NCI-H1694 (cell line): ENCODE measurements at places on chromosomes 4 and X.

DNA sequence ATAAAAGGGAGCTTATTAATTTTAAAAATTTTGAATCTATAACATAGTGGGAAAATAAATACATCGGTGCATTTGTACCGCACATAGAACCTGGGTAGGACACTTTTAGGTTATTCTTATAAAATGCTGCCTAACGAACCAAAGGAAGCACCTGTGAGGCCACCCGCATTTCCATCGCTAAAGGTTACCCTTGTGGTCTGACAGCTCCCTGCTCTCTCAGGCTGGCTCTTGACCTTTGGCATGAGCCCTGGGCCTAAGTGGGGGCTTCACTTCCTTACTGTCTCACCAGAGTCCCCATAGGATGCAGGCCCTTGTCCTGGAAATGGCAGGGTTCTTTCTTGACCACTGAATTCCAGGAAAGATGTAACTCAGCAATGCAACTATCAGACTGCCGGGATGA is 46.0 kb downstream of the HADH start:
- DNase-seq: no peak

GRCh38 chrX:71543316-71543715 is 10.4 kb downstream of the OGT start:
- no peak for DNase-seq

DNA sequence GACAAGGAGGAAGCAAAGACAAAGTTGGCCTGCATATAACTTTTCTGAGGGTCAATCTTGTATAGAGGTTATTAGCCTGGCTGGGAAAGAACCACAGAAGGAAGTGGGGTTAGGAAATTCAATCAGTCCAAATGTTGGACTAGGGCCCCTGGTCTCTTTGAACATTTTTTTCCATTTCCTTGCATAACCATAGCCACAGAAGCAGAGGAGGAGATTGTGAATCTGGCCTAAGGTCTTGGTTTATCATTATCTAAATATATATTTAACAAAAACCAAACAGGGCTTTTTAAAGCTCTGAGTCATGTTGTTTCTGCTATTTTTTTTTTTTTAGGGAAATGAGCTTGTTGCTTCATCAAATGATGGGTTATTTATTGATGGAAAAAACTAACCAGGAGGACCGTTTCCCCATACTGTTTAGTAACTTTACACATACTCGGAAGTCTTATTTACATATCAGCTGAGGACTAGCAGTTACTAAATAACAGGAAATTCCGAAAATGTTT is 97.7 kb upstream of the ACSL4 start:
- DNase-seq: no peak

- DNase-seq: no peak
These were observed 59.8 kb upstream of the RPL34 start for GRCh38 chr4:108560616-108561015.

GRCh38 chr4:150862829-150863228 is 152.3 kb downstream of the LRBA start:
- DNase-seq: no peak

GRCh38 chr4:155161357-155161756 is 47.1 kb upstream of the NPY2R start:
- no peak for DNase-seq

DNA sequence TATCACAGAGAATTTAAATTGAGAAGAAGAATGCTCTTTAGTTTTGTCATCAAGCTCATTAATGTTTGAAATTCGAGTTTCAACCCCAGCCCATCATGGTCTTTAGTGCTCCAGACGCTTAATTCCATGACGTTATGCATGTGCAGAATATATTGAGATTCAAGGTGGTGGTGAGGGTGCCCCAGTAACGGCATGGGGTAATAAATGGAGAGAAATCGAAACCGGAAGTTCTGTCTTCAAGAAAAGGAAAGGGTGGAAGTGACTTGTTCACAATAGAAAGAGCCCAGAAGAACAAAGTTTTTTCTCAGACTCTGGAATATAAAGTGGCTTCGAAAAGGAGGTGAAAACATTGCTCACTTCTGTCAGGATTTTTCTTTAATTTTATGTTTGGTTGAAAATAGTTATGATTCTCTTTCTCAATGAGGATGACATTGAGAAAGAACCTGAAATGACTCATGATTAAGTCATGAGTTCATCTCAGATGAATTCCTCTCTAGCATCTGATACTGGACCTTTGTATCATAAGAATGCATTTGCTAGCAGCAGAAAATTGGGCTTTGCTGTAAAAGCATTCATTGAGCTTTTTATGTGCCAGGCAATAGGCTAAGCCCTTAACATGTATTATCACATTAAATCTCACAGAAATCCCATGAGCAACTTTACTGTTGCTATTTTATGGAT is 779 bp upstream of the DDX60L start:
- no peak for DNase-seq

GRCh38 chr4:187474238-187474637 is 521.3 kb upstream of the ZFP42 start:
- DNase-seq: no peak

- DNase-seq: no peak
These were observed 15.9 kb downstream of the GPC4 start for GRCh38 chrX:133399411-133399810.

DNA sequence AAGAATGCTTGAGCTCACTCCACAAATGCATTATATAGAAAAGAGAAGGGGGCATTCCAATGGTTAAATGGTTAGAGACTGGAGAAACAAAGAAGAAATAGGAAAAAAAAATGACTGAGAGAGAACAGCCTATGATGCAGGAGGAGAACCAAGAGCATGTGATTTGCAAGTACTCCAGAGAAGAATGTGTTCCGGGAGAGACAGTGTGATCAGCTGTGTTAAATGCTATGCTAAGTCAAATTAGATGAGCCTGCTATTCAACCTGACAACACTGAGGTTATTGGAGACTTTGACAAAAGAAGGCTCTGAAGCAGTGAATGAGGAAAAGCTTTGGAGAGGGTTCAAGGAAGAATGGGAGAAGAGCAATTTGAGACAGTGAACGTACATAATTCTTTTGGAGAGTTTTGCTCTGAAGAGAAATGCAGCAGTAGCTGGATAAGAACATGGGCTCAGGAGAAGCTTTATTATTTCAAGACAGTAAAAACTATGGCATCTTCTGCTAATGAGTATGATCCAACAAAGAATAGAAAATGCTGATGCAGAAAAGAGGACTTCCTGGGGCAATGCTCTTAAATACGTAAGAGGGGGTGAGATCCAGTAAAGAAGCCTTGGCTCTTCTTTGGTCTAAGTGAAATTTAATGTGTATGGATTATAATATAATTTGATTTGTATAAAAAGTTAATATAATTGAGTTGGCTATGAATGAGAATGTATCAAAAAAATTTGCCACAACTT is 66.3 kb downstream of the PPP3CA start:
- no peak for DNase-seq

DNA sequence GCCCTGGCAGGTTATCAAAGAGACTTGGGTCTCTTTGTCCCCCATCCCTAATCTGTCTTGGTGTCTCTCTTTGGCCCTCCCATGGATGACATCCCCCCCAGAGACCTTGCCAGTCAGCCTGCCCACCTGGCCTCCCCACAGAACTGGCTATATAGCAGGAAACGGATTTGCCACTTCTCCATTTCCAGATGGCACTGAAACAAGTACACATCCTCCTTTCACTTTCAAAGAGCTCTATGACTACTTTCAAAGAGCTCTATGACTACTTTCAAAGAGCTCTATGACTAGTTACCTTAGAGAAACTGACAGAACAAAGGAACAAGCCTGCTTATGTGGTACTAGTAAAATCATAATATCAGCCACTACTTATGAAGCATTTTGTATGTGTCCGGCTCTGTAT is 175.3 kb downstream of the MAML3 start:
- DNase-seq: no peak

- no peak for DNase-seq
These were observed 250.1 kb upstream of the NOCT start for GRCh38 chr4:138765442-138765841.

- DNase-seq: no peak
These were observed 998.8 kb downstream of the GLUD2 start for GRCh38 chrX:122046226-122046625.

- DNase-seq: peak; percentile 61
These were observed 112.5 kb upstream of the ATP6AP2 start for GRCh38 chrX:40468033-40468846.

- DNase-seq: peak; percentile 48
These were observed 111.9 kb upstream of the TMEM164 start for GRCh38 chrX:109890910-109891502.

GRCh38 chr4:86848732-86849619 is at the start of gene SLC10A6:
Gene SLC10A6 (minus strand): TSS chr4:86849384. CDS start chr4:86849115, 269 bp downstream.
- no peak for DNase-seq

DNA sequence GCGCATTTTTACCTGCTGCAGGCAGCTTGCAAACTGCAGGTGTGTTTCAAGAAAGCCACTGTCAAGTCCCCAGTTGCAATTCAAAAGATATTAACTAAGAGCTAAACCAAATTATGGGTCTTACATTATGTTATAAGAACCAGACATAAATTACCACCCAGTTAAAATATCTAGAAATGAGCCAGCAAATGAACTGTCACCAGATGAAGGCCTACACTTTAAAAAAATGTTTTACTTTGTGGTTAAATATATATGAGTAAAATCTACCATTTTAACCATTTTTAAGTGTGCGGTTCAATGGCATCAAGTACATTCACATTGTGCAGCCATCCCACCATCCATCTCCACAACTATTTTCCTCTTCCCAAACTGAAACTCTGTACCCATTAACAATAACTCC is 32.0 kb upstream of the TMEM131L start:
- no peak for DNase-seq

GRCh38 chr4:88280228-88280795 is 4.0 kb downstream of the PPM1K start:
- DNase-seq: no peak

DNA sequence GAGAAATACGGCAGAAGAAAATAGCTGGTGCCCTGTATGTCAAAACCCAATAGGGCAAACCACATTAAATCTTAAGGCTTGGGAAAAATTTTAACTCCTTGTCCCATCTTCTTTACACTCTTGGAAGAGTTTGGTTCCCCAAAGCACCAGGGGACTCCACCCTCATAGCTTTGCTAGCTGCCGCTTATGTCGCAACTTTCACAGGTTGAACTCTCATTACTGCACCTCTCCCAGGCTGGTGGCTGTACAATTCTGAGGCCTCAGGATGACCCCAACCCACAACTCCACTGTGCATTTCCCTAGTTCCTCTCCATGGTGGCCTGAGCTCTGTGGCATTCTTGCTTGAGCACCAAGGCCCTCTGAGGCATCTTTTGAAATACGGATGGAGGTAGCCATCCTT is 1478.8 kb downstream of the FAM133A start:
- DNase-seq: no peak

GRCh38 chrX:2521927-2522386 is 21.2 kb upstream of the DHRSX start:
- DNase-seq: no peak

DNA sequence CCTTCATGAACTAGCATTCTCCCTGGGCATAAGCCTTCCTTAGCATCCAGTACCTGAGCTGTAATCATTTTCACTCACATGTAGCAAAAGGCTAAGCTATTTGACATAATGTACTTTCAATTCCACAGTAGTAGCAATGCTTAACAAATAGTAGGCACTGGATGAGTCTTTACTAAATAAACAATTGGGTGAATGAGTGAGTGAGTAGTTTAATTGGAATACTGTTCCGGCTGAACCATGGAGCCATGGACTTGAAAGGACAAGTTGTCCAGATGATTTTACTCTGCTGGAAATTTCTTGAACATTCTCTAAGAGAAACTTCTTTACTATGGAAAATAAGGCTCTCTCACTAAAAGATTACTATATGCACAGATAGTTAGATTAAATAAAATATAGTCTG is 159.3 kb downstream of the FAM47B start:
- DNase-seq: no peak

DNA sequence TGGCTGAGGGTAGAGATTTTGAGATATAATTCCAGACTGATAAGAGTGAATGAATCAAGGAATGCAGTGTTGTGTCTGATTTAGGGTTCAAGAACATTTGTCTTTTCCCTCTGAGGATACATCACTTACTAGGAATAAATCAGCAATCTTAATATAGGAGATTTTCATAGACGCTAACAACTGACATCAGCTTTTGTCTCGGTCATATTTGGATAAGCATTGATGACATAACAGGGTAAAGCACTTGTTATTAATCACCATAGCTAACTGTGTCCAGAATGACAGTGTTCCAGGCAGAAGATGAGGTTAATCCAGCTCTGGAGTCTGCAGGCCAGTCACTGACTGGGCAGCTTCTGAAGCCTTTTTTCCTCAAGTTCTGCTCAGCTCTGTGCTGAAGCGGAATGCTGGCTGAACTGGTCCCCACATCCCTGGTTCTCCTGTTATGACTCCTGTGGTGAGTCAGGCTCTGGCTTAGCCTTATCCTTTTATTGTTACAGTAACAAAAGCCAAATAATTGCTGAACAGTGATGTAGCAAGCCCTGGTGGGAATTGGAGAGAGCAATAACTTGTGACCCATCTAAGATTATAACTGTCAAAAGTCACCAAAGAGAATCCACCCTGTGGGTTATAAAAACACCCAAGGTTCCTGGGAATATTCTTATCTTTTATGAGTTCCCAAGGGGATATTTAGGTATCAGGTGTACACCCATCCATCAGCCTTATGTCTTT is 41.8 kb downstream of the FNIP2 start:
- no peak for DNase-seq

GRCh38 chr4:154732669-154733068 is 11.1 kb upstream of the LRAT start:
- no peak for DNase-seq

DNA sequence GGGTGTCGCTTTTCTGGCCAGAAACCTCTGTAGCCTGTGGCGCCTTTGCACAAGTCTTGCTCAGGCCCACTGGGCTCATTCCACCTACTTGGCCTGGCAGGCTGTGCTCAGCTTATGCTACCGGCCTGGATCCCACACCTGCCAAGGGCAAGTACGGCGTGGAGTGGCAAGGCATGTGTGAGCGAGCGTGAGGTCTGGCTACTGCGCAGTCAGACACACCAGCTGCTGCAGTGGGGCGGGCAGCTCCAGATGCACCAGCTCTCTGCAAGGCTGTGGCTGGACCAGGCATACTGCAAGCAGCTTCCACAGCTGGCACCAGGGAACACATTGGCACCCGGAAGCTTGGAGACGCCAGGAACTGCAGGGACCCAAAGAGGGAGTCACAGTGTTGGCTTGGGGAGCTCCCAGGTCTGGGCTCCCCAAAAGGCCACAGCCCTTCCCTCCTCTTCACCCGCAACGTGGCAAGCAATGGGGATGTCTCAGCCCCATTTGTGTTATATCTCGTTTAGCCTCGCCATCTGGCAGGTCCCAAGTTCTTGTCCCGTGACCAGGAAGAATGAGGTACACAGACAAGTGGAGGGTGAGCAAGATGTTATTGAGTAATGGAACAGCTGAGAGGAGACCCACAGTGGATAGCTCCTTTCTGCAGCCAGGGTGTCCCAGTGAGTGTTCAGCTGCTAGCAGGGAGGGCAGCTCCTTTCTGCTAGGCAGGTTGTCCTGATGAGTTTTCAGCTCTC is 3.8 kb upstream of the FBXW7 start:
- DNase-seq: no peak
